NCI-H1694 (cell line): ENCODE measurements at places on chromosomes 7 and 10.

GRCh38 chr7:44139311-44140010 lies 1.7 kb downstream of the MYL7 start:
- DNase-seq, result no peak

- DNase-seq, result peak; percentile 73
Measured at GRCh38 chr7:30171766-30172447, 37.1 kb downstream of the MTURN start.

DNA sequence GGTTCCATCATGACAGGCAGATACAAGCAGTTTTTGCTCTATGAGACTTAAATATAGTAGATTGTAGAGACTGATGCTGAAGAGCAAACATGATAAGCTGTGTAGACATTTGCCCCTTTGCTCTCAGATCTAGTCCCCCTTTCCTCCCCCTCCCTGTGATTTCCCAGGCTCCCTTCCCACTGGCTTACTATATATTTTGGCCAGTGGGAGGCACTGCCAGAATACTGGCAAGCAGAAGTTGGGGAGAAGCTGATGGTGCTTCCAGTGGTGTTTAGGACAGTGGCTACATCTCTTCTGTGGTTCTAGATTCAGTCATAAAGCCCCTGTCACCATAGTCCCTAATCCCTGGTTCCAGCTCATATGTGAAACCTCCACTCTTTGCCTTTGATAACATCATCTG lies 156.1 kb upstream of the STEAP4 start:
- DNase-seq, result no peak

GRCh38 chr7:70673778-70674570 lies 458.0 kb upstream of the GALNT17 start:
- DNase-seq, result no peak
